HS-5 (cell line): ENCODE measurements at places on chromosomes 6 and 20.

GRCh38 chr20:49698477-49698876 is 15.2 kb downstream of the B4GALT5 start:
- no peak for DNase-seq

- no peak for DNase-seq
These were observed 189.3 kb downstream of the ERMARD start for GRCh38 chr6:169940481-169941271.

DNA sequence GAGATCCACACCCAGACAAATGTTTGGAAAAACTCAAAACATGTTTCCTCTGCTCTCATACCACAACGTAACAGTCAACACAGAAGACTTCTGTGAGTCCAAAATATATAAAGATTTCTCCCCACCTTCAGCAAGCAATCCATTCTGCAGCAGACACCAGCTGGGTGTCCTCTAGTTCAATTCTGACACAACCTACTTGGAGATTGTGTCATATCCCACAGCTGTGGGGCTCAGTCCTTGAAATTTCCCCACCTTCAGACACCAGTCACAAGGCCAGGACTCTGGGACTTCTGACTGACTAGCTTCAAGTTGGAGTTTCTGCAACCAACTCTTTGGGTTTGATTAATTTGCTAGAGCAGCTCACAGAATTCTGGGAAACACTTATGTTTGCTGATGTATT is 244.8 kb upstream of the CDYL start:
- DNase-seq, result no peak

GRCh38 chr6:111367393-111368088 is 115.5 kb downstream of the REV3L start:
- DNase-seq, result no peak

DNA sequence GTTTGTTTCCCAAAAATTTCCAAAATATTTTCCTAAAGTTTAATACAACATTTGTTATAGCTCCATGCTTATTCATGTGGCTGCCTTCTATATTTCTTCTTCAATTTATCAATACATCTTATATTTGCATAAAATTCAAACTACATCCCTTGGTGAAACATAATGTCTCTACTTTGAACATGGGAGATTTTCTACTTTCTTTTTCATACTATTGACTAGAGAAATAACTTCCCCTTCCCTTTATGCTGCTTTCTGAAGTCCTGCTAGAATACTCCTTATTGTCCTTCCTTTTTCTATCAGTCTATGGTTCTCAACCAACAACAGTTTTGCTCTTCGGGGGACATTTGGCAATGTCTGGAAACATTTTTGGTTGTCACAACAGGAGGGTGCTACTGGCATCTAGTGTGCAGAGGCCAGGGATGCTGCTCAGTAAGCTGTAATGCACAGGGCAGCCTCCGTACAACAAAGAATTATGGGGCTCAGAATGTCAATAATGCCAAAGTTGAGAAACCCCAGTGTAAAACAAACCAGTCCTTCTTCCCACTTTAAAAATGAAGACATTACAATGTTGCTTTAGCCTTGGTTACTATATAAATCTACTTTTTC is 29.9 kb downstream of the MKKS start:
- no peak for DNase-seq

GRCh38 chr20:59120919-59121318 is 42.7 kb upstream of the ZNF831 start:
- no peak for DNase-seq

DNA sequence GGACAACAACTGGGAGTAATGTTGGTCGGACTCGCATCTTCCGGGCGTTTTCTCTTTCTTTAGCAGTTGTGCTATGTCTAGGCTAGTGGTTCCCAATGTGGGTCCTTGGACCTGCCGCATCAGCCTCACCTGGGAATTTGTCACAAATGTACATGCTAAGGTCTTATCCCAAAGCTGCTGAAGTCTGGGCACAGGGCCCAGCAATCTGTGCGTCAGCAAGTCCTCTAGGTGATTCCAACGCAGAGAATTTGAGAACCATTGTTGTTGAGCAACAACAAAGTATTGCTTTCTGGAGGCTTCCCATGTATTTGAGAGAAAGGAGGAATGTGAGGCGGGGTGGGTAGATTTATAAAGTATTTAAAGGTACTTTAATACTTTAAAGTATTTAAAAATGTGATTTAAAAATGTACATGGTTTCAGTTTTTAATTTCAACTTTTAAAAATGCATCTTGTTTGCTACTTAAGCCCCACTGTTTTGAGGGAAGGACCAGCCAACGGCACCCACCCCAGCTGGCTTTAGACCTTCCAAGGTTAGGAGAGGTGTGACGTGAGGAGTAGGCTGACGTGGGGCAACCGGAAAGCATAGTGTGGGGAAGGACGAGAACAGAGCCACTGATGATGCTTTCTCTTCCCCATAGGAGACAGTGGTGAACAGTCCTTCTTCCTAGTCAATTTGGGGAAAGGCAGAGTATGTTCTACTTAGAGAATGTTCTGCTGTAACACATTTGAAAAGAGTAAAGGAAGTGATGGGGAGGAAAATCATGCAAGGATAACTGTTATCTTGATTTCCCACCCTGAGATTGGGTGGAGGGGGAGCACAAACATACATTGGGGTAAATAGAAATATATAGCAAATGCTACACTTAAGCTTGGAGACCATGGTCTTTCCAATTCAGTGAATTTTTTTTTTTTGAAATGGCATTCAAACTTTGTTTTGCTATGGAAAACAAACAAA is 4.3 kb downstream of the UST start:
- DNase-seq, result no peak

DNA sequence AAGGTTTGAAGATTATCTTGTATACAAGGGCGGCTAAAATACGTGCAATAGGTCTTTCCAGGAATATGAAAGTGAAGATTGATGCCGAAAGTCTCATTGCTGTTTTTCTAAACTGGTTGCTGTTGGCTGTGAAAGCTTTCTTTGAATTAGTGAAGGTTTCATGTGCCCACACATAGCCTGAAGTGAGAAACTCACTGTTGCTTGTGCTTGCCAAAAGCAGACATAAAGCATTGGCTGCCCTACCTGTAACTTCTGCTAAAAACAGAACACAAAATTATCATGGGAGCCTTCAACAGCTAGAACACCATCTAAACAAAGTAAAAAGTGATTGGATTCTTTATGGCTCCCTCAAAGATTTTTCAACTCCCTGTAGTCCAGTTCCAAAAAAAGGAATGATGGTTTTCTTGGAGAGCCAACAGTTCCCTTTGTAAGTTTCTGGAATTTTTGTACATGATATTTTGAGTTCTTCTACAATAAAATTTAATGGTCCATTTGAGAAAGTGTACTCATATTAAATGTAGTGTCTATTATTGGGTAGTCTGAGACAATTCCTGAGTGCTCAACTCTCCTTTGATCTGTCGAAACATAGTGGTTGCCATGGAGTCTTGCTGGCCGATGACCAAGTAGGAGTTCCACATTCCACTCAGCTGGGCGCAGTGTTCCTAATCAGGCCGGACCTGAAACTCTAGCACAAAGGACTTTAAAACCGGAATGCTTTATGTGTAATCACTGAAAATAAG is 68.5 kb downstream of the PLEKHG1 start:
- peak; percentile 30 for DNase-seq

- DNase-seq, result no peak
These were observed 36.9 kb upstream of the CD2AP start for GRCh38 chr6:47440719-47441118.

GRCh38 chr6:84872996-84873723 is 108.8 kb upstream of the TBX18 start:
- DNase-seq, result no peak

- DNase-seq, result no peak
These were observed 151.8 kb upstream of the MLN start for GRCh38 chr6:33955566-33955965.

GRCh38 chr20:24773751-24774201 is 175.3 kb upstream of the CST7 start:
- DNase-seq, result peak; percentile 91

GRCh38 chr6:148771896-148772554 is 25.2 kb downstream of the UST start:
- DNase-seq, result no peak

GRCh38 chr6:147903931-147904330 is 395.4 kb downstream of the SAMD5 start:
- DNase-seq, result no peak

- DNase-seq, result no peak
These were observed 135.3 kb downstream of the CDH4 start for GRCh38 chr20:61387204-61387953.

- no peak for DNase-seq
These were observed 55.5 kb upstream of the SGK1 start for GRCh38 chr6:134373282-134373922.

GRCh38 chr20:16203096-16203495 is 370.2 kb downstream of the KIF16B start:
- no peak for DNase-seq

GRCh38 chr20:878511-879307 is 37.4 kb downstream of the ANGPT4 start:
- DNase-seq, result no peak

- DNase-seq, result no peak
These were observed 83.0 kb downstream of the BANF2 start for GRCh38 chr20:17782768-17783167.
